ENCODE measurements at places on chromosomes 4 and X.

- DNase-seq = no peak
Measured at GRCh38 chr4:41806807-41807206, 58.3 kb upstream of the PHOX2B start.

DNA sequence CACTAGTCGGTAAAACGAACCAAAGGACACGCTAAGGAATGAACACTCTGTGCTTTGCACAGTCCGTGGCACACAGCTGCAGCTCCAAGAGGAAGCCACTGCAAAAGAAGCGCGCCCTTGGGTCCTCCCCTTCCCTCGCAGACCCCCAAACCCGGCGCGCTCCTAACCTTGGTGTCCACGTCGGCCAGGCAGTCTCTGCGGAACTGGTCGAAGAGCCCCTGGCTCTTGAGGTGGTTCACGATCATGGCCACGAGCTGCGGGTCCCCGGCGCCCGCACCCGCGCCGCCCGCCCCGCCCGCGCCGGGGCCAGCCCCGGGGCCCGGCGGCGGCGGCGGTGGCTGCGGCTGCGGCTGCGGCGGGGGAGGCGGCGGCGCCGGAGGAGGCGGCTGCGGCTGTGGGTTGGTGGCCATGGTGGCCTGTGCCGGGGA is 333 bp downstream of the BOD1L1 start:
- DNase-seq = no peak

GRCh38 chr4:135744928-135745327 is 1543.3 kb upstream of the PABPC4L start:
- no peak for DNase-seq

GRCh38 chr4:130025701-130026100 is 929.7 kb downstream of the C4orf33 start:
- no peak for DNase-seq

GRCh38 chr4:184641022-184641421 is 8.2 kb downstream of the CASP3 start:
- DNase-seq = no peak

- DNase-seq = no peak
Measured at GRCh38 chrX:79138658-79139241, 5.7 kb upstream of the GPR174 start.

DNA sequence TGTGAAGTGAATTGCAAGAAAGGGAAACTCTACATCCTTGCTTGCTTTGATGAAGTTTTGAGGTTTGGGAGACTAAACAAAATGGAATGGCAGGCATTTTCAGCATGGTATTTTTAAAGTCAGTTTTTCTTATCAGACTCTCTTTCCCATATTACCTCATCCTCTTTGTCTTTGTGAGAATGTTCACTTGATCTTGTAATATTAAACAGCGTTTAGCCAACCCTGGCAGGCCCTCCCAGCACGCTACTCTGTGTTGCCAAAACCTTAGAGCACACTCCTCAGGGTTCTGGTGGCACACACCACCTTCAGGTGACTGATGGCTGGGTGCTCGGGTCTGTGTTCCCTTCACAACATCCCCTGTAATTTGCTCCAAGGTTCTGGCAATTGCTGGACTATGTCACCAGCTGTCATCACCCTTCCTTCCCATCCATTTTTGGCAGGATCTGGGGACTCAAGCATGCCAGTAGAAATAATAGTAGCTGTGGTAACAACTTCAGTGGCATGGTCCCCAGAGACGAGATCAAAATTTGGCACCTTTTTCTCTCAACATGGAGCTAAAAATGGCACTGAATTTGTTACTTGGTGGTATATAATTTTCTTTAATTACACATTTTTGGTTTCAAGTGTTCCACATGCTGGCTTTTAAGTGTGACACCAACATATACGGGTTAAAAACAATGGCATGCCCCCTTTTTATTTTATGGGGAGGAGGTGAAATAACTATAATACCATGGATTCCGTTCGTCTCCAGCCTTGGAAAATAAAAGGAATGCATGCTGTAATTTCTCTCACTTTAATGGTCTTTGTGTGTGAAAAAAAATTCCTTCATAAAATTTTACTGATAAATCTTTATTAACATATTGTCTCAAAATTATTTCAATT is 273.1 kb downstream of the DCTD start:
- DNase-seq = no peak

- no peak for DNase-seq
Measured at GRCh38 chrX:29281078-29281742, 694.0 kb downstream of the IL1RAPL1 start.

DNA sequence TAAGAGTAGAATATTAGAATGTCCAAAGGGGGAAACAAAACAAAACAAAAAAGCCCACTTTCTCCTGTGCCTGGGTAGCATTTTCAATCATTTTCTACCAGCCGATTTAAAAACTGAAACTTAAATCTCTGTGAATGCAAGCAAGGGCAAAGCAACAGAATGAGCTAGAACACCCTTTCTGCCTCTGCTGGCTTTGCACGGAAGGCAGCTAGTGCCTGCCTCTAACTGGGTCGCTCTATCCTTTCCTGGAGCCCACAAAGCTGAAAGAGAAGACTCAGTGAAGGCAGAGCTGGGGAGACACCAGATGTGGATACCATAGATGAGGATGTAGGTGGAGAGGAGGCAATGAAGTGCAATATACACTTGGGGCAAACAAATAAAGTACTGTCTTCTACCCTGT is 248.9 kb upstream of the TTC29 start:
- DNase-seq = no peak

GRCh38 chr4:147289181-147289580 is 191.7 kb upstream of the EDNRA start:
- no peak for DNase-seq

- DNase-seq = no peak
Measured at GRCh38 chr4:142547974-142548373, 298.1 kb downstream of the INPP4B start.

- no peak for DNase-seq
Measured at GRCh38 chr4:108110450-108110849, 58.3 kb downstream of the LEF1 start.

DNA sequence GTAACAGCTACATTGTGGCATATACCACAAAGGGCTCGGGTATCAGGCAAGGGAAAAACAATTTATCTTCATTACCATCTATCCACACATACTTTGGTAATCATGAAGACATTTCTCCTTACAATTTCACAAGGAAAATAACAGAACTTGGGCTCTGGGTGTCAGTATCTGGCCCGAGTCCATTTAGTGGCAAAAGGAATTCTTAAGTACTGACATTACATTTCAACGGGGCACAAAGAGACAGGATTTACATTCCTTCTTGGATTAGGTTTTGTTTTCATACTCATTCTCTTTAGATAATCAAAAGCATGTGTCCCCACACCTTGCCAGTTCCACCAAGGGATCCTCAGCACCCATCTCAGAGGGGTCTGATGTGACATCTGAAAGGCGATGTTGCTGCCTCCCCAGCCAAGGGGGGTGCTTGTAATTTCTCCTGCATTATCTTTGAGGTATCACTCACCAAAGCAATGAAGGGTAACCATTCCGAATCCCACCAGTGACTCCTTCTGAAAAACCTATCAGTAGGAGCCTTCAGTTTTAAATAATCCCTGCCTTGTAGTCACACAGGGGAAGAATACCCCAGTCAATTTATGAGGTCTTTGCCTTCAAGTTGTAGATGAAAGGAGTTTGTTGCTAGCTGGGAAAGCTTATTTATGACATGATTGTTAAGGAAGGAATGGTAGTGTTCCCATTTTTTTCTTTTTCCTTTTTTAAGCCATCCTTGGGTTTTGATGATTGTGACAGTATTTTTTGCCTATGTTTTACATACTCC is 118.6 kb downstream of the PALLD start:
- DNase-seq = no peak

DNA sequence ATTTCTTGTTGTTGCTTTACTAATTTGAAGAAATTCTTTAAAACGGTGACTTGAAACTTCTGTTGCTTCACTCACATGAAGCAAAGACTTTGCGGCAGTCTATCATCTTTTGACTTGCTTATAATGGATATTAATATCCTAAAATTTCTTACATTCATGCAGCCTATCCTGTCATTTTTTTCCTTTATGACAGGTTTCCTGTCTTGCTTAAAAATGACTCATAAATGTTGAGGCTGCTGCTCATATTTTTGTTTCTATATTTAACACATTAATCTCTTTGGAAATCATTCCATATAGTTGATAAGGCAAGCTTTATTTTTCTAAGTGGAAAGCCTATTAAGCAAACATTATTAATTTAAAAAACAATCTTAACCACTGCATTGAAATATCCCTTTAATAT is 176.6 kb upstream of the GALNTL6 start:
- no peak for DNase-seq

- DNase-seq = no peak
Measured at GRCh38 chrX:80266979-80267378, 153.3 kb upstream of the TENT5D start.

DNA sequence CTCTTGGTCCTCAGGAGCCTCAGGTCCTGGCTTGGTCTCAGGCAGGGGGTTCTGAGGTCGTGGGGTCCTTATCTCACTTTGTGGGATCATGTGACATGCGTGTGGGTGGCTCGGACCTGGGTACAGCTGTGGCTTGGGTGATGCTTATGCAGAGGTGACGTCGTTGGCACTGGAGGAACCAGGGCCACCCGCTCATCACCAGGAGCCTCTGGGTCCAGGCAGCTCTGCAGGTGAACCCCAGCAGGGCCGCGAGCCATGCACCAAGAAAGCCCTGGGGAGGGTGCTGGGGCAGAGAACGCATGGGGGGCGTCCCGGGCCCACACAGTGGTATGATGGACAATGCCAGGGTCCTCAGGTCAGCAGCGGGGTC is 8.7 kb downstream of the ATP5ME start:
- DNase-seq = no peak

- no peak for DNase-seq
Measured at GRCh38 chr4:105994061-105994460, 98.8 kb downstream of the NPNT start.

DNA sequence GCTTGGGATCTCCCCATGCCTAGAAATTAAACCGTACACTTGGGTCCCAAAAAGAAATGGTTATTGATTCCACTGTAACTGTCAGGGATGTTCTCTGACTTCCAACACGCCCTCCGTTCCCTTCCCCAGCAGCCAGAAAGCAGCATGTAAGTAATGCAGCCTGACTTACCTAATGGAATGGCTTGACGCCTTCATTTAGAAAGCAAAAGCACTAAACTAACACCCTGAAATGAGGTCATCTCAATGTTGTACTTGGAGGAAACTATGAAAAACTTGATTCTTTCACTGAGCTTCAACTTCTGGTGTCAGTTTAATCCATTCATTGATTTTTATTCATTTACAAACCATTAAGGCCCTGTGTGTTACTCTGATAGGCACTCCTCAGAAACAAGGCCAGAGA is 110.8 kb upstream of the NOCT start:
- DNase-seq = no peak

- DNase-seq = no peak
Measured at GRCh38 chr4:139682741-139683151, 17.1 kb downstream of the MGST2 start.

GRCh38 chrX:106874075-106874474 is 29.1 kb downstream of the RIPPLY1 start:
- DNase-seq = peak; percentile 9

GRCh38 chrX:9466124-9466495 is 1.3 kb downstream of the TBL1X start:
- DNase-seq = no peak

GRCh38 chr4:2786794-2787229 is 6.1 kb upstream of the SH3BP2 start:
- no peak for DNase-seq

- DNase-seq = no peak
Measured at GRCh38 chr4:153832720-153833287, 43.9 kb upstream of the SFRP2 start.

DNA sequence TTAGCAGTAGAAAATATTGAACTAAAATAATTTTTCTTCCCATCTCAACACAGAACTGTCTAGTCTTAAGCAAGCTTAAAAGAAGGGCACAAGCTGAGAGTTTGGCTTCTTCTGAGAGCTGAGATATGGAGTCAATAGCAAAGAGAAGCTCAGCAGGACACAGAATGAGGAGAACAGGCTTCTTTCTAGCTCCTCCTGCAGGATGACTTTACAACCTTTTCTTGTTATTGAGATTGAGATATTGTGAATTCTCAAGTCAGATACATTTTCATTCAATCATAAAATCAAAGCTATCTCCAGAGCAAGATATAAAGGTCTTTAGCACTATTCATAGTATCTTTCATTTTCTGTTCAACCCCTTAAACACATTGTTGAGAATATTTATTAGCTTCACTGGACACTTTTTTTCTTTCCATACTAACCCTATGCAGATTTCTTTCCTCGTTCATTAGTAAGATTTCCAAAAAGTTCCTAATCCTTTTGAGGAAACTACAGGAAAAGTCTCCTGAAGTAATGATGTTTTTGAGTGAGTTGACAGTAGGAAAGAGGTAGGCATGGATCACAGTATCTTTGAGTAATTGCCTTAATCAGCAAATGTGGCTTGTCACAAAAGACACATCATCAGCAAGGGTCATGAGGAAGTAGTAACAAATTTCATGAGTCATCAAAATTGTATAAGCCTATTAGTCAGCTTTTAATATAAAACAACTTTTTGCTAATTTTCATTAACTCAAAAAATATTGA is 17.8 kb upstream of the CXCL3 start:
- DNase-seq = no peak

DNA sequence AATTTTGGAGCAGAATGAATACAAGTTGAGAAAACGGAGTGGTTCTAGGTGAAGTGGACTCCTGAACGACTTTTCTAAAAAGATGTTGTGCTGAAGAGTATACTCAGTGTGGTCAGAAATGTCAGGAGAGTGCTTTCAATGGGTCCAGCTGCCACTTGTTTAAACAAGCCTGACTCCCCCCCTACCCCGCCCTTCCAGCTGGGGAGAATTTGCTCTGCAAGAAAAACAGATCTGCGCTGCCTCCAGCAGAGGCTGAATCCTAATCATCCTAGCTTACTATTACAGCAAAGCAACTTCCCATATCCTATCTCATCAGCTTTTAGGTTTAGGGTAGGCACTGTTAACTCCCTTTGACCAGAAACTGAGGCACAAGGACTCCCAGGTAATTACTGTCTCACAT is 1.9 kb downstream of the MAP3K15 start:
- DNase-seq = peak; percentile 2
